ENCODE measurements at places on chromosomes 16 and 17. TPM values are rescaled to one million over a fixed set of nuclear protein-coding genes. Genes with fewer than 3 reads are reported as not detected.

DNA sequence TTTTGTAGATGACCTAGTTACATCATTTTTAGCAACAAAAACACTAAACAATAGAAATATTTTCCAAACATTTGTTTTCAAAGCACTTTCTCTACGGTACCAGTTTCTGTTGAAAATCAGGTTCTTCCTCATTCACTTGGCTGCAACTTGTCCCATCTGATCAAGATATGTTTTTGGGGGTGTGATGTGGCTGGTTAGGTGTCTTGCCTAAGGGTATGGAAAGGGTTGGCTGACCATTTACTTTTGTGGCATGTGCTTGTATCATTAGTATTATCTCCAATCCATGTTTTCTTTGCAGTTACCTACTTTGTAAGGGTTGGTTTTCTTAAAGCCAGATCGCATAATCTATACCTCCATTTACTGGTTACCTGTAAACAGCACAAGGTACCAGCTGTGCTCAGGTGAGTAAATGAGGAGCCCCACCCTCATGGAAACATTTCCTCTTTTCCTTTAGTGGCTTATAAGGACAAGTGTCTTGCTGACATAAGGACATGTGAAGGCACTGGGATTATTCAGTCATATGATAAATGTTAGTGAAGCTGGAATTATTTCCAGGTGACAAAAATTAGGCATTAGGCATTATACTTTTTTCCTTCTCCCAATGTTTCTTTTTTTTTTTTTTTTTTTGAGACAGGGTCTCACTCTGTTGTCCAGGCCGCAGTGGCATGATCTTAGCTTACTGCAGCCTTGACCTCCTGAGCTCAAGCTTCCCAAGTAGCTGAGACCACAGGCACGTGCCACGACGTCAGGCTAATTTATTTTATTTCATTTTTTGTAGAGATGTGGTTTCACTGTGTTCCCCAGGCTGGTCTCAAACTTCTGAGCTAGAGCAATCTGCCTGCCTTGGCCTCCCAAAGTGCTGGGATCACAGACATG, 162.0 kb downstream of the CCDC182 start:
- no peak overlapping the region for H3K4me3 ChIP-seq
- no peaks in the 10 kb centered on the region for H3K27me3 ChIP-seq
- H3K36me3 ChIP-seq: no peaks in the 10 kb centered on the region
- H3K4me1 ChIP-seq: peaks cover 6% of the 10 kb centered on the region

GRCh38 chr17:64315032-64315490, 52.0 kb upstream of the TEX2 start:
- H3K4me1 ChIP-seq: peaks cover 29% of the 10 kb centered on the region
- H3K27me3 ChIP-seq: no peaks in the 10 kb centered on the region
- H3K36me3 ChIP-seq: no peaks in the 10 kb centered on the region
- H3K4me3 ChIP-seq: no peak overlapping the region
- H3K27ac ChIP-seq: peak overlapping the region; percentile 61

GRCh38 chr16:57897996-57898395, 72.9 kb downstream of the CNGB1 start:
- peaks cover 8% of the 10 kb centered on the region for H3K27me3 ChIP-seq
- no peaks in the 10 kb centered on the region for H3K36me3 ChIP-seq
- H3K4me1 ChIP-seq: peaks cover 22% of the 10 kb centered on the region
- H3K4me3 ChIP-seq: no peak overlapping the region
- H3K27ac ChIP-seq: no peak overlapping the region

DNA sequence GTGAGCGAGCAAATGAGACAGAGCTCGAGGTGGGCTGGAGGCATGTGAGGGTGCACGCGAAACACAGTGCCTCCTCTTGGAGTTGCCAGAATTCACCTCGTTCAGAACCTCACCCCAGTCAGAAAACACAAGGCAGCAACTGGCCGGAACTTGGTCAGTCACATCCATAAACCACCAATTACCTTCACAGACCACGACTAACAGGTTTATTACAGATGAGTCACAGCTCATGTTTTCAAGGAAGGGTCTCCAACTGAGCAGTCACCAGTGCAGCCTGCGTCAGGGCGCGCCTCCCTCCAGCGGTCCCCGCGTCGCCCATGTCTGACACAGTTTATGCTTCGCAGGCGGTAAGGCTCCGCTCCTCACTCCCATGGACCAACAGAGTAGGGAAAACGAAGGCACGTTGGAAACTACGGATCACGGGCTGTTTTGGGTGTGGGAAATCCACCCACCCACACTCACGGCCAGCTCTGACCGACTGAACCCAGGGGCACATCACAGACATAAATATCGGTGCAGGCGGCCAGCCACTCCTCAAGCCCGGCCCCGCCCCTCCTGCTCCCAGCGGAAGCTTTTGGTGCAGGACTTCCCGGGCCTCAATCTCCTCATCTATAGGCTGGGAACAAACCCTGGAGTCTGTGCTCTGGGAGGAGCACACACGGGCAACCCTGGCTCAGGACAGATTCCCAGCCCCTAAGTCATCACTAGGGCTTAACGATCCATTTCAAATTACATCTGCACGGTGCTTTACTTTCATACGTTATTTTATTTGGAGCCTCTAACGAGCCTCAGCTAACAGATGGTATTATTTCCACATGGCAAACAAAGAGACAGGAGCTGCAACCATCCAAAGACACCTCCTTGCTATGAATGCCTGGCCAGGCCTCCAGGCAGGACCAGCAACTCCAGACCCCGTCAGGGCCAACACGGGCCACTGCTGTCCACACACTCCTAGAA, 126.3 kb downstream of the ZNF778 start:
- no peaks in the 10 kb centered on the region for H3K36me3 ChIP-seq
- no peak overlapping the region for H3K4me3 ChIP-seq

DNA sequence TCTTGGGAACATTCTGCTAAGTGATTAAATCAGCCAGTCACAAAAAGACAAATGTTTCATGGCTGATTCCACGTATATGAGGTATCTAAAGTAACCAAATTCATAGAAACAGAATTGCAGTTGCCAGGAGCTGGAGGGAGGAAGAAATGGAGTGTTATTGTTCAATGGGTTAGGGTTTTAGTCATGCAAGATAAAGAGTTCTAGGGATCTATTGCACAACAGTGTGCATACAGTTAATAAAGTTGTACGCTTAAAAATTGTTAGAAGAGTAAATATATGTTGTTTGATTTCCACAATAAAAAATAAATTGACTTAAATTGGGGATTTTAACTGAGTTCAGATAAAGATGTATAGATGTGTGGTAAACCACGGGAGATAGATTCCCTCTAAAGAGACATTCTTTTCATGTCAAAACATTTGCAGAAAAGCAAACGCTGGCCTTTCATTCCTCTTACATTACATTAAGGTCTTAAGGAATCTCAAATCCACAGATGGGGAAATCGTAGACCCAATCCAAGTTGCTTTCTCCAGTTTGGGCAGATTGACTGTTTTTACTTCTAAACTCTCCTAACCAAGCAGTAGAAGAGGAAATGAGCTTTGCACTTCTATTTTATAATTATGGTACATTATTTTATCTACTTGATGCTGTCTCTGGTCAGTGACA, 4.6 kb downstream of the PRDM7 start:
- no peaks in the 10 kb centered on the region for H3K27me3 ChIP-seq
- no peaks in the 10 kb centered on the region for H3K4me1 ChIP-seq
- no peaks in the 10 kb centered on the region for H3K36me3 ChIP-seq
- H3K27ac ChIP-seq: no peak overlapping the region

DNA sequence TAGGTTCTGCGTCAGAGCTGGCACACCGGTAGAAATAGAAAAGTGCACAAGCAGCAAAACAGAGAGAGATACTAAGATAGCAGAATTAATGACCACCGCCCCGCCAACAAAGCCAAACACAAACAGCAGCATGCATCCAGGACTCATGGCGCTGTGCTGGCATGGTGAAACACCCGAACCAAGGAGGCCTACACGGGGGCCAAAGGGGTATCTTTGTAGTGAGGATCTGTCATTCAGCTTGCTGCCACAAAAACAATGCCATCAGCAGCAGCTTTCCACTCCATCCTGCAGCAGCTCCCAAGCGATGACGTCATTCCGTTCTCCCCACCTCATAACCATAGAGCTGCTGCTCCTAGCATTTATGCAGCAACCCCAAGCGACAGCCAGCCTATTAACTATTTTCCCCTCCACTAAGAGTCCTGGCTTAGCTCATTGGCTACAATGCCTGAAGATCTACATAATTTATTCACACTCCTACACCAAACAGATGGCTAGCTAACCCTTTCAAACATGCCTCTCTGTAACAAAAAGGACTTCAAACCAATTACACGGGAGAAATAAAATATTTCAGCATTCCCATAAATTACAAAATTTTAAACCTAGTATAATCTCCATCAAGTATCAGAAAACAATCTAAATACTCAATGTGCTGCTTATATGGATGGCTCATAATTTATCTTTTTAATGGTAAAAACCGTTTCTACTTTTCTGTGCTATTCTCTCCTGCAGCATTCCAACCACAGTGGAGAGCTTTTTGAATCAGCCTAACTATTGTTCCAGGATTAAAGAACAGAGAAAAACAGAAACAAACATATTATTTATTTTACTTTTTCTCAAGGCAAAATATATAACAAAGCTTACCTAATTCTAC, 73.9 kb downstream of the SPAG9 start:
- no peak for DNase-seq
- H3K27me3 ChIP-seq: no peaks in the 10 kb centered on the region

GRCh38 chr17:17835415-17836249, 1.2 kb downstream of the SREBF1 start:
- peak overlapping the region; percentile 100 for H3K27ac ChIP-seq
- peak overlapping the region; percentile 94 for H3K4me3 ChIP-seq
- H3K36me3 ChIP-seq: no peaks in the 10 kb centered on the region
- no peaks in the 10 kb centered on the region for H3K27me3 ChIP-seq

DNA sequence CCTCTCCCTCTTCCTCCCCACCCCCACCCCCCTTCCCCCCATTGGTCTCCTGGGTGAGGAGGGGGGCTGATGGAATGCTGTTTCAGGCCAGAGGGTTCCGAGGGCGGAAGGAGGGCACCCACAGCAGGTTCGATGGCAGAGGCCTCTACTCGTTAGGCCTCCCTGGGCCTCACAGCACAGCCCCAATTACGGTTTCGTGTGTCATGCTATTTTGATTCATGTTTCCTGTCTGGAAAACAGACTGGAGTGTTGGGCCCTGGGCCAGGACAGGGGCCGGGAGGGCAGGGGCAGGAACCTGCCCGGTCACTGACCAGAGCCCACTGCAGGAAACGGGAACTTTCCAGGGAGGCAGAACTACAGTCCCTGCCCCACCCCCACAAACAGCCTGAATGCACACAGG, 138.2 kb downstream of the C16orf95 start:
- H3K36me3 ChIP-seq: no peaks in the 10 kb centered on the region
- H3K27ac ChIP-seq: no peak overlapping the region
- peaks cover 4% of the 10 kb centered on the region for H3K27me3 ChIP-seq
- no peak for DNase-seq
- no peak overlapping the region for H3K4me3 ChIP-seq
- peaks cover 8% of the 10 kb centered on the region for H3K4me1 ChIP-seq

- H3K36me3 ChIP-seq: no peaks in the 10 kb centered on the region
- no peaks in the 10 kb centered on the region for H3K27me3 ChIP-seq
- DNase-seq: no peak
- no peak overlapping the region for H3K4me3 ChIP-seq
- H3K27ac ChIP-seq: no peak overlapping the region
- peaks cover 6% of the 10 kb centered on the region for H3K4me1 ChIP-seq
These were observed 108.4 kb downstream of the CDH13 start for GRCh38 chr16:82735186-82735585.

GRCh38 chr17:18285296-18285695, 24.8 kb downstream of the MIEF2 start:
- H3K36me3 ChIP-seq: peaks cover 93% of the 10 kb centered on the region
- H3K27me3 ChIP-seq: no peaks in the 10 kb centered on the region
- H3K4me1 ChIP-seq: no peaks in the 10 kb centered on the region
- no peak overlapping the region for H3K4me3 ChIP-seq
- no peak for DNase-seq

- H3K27me3 ChIP-seq: no peaks in the 10 kb centered on the region
- DNase-seq: no peak
- no peak overlapping the region for H3K4me3 ChIP-seq
- H3K36me3 ChIP-seq: peaks cover 20% of the 10 kb centered on the region
These were observed 29.0 kb downstream of the NUP93 start for GRCh38 chr16:56758930-56759329.

The QPRT gene
- total RNA-seq: 15.0 TPM

The ETV4 gene
- total RNA-seq: 4.0 TPM

The CTRB1 gene
- total RNA-seq: not detected

The FBXO31 gene
- total RNA-seq: 29.9 TPM

The FOXJ1 gene
- total RNA-seq: 2.9 TPM

The COX6A2 gene
- total RNA-seq: not detected

The RNF227 gene
- 8.0 TPM for total RNA-seq

The ASGR1 gene
- total RNA-seq: 4.3 TPM
